ENCODE measurements at places on chromosomes 1 and 21.

- no peak for DNase-seq
- H3K27ac ChIP-seq, result no peak overlapping the region
- H3K36me3 ChIP-seq, result no peaks in the 10 kb centered on the region
- no peaks in the 10 kb centered on the region for H3K4me1 ChIP-seq
Observed at GRCh38 chr1:214364386-214364785, 83.4 kb downstream of the SMYD2 start.

GRCh38 chr1:202684716-202685115, 25.5 kb downstream of the SYT2 start:
- no peaks in the 10 kb centered on the region for H3K4me1 ChIP-seq
- DNase-seq, result no peak
- no peak overlapping the region for H3K4me3 ChIP-seq

- H3K27ac ChIP-seq, result no peak overlapping the region
- no peaks in the 10 kb centered on the region for H3K4me1 ChIP-seq
- H3K4me3 ChIP-seq, result no peak overlapping the region
- H3K36me3 ChIP-seq, result no peaks in the 10 kb centered on the region
Observed at GRCh38 chr21:41666641-41667081, 100.2 kb downstream of the RIPK4 start.

DNA sequence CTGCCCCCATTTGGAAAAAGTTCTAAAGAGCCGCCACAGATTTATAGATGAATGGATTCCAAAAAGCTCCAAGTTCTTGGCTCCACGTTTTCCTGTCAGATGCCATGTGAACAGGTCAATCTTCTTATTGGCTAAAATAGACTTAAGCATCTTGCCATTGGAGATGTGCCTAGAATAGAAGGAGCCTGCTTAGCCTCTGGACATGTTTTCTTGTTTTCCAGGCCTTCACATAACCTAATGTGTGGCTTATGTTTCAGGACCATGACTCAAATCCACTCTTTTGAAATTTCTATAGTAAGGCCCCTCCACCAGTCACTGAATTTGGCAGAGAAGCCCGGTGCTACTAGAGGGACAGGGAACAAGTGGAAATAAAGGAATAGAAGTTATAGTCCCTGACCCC, 31.5 kb downstream of the PHC2 start:
- H3K4me1 ChIP-seq, result no peaks in the 10 kb centered on the region
- no peak for DNase-seq
- no peak overlapping the region for H3K4me3 ChIP-seq
